ENCODE measurements at places on chromosomes 3 and 15.

GRCh38 chr15:92989470-92989869 is 89.3 kb downstream of the CHD2 start:
- DNase-seq, result no peak

- DNase-seq, result no peak
These were observed 15.4 kb upstream of the FGD5 start for GRCh38 chr3:14803101-14803980.

DNA sequence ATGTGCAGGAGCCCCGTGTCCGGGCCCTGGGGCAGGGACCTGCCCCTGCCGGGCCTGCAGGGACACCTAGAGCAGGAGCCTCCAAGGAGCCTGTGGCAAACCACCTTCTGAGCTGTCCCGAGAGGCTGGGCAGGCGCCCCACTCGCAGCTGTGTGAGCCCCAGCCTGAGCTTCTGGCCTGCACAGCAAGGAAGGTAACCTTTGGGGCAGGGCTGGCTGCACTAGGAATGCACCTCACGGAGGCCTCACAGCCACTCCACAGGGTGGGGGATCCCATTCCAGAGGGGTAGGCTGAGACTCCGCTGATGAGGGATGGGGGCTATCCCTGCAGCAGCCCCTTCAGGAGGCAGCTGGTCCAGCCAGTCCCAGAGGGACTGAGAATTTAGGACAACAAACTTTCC is 68.1 kb downstream of the DNAJB8 start:
- DNase-seq, result no peak

- no peak for DNase-seq
These were observed 67.2 kb upstream of the ATP2C1 start for GRCh38 chr3:130826516-130827182.

DNA sequence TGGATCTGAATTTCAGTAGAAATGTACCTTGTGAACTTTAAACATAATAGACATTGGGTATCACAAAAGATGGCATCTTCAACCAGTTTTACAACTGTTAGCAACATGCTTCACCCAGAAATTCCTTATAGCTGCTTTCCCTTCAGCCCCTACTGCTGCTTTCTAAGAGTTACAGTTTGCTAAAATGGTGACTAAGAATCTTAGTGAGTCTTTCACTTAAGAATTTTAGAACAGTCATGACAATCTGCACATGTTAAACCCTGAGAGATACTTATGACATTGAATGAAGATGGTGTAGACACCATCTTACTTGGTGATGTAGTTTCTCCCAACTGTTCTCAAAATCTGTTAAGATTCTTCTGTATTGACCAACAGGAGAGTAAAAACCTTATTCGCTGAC is 129.7 kb upstream of the UBE2E1 start:
- DNase-seq, result no peak

DNA sequence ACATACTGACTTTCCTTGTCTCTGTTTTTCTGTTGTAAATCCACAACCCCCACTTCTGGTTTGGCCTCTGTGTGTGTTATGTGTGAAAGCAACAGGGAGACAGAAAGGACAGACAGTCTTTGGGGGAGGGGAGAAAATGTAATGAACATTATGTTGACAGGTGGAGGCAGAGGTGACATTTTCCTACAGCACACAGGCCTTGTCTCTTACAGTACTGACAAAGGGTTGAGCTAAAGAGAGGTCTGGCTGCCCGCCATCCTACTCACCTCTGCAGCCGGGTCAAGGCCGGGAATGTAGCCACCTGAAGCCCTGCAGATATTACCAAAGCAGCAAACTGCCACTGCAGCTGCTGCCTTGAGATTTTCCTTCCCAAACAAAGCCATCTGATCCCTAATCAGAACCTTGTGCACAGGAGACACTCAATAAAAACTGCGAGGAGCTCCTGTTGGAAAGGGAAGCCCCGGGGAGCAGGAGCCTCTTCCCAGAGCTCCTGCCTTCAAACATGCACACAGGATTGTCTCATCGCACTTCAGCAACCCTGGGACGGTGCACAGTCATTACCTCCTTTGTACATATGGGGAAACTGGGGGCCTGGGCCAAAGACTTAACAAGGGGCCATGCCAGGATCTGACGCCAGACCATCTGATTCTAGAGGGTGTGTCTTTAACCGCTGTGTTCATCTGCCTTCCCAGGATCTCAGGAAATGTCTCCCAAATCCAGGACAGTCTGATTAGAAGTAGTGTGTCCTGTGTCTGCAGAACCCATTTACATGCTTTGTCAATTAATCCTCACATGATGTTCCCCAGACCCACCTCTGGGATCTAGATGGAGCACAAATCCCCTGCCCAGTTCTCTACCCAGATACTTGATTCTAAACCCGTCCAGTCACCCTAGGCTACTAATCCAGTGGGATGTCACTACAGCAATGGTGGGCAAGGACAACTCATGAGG is 14.2 kb downstream of the MYO5C start:
- no peak for DNase-seq

DNA sequence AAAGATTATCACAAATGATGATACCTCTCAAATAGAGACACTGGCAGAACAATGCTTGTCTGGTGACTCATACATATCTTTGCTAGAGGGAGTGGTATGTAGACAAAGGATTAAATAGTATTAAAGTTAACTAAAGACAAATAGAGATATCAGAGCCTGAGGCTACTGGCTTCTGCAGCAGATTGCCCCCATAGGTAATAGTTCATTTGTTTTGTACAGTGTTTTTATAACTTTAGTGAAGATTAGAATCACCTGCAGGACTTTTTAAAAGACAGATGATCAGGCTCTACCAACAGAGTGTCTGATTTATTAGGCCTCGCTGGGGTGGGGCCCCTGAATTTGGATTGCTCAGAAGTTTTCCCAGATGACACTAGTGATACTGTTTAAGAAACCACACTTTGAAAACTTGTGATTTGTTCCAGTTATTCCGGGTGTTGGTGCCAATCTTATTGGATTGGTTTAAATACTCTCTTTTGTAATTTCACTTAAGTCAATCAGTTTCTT is 96.4 kb downstream of the NAALADL2 start:
- DNase-seq, result no peak

DNA sequence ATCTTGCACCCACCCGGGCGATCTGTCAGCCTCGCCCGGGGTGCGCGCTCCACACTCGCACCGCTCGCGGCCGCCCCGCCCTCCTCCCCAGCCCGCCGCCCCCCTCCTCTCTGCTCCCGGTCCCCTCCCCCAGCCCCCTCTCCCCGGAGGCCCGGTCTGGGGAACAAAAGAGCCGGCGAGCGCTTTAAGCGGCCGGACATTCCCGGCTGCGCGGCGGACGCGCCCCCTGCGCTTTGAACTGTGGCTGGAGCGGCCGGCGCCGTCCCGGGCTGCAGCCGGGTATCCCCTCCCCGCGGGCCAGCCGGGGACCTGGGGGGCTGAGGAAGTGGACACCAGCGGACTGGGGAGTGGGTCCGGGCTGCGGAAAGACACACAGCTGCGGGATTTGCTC is at the start of gene IGDCC3:
Gene IGDCC3, minus strand, starts transcription at position 27 of the 391 bp plus-strand sequence. CDS start 214 bp downstream, outside the sequence.
- no peak for DNase-seq

GRCh38 chr3:133914839-133915600 is 19.3 kb upstream of the RAB6B start:
- DNase-seq, result no peak

- DNase-seq, result no peak
These were observed 51.6 kb downstream of the LINGO1 start for GRCh38 chr15:77580996-77581682.

GRCh38 chr15:25862472-25863110 is 536 bp downstream of the ATP10A start:
- DNase-seq, result peak; percentile 61

DNA sequence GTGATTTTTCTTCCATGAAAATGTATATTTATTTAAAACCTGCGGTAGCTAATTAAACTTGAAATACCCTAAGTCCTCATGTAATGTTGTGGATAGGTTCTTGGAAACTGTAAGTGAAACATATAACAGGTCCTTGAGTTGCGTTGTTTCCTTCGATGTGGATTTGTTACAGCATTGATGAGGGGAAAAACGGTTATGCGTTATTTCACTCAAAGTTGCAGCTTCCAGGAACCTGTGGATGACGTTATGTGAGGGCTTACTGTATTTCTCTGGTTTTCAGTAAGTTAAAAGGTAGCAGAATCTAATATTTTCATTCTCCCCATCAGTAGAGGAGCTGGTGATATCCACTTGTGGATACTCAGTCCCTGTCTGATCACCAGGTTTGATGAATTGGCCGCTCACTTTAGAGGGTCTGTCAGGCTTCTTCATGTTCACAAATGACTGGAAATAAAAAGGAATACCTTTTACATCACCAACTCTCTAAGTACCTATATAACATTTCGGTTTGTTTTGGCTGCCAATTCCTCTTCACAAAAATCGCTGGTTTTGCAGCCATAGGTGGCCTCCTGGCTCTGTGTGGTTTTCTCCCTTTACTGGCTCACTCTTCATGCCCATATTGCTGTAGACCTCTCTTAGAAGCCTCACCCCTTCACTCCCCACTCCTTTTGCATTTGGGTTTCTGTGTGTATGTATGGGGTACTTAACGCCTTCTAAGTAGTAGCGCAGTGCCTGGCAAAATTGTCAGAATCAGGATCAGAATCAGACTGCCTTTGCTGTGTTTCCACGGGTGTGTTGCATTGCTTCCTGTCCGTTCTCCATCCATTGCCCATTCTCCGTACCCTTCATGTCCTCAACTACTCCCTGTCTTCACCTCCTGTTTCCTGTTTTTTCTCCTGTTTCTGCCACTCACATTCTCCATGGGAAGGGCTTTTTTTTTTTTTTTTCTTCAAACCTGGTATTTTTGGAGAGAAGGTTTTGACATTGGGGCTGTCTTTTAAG is 112.6 kb downstream of the FNDC3B start:
- no peak for DNase-seq

- no peak for DNase-seq
These were observed 2.4 kb downstream of the SKOR1 start for GRCh38 chr15:67827562-67828277.

DNA sequence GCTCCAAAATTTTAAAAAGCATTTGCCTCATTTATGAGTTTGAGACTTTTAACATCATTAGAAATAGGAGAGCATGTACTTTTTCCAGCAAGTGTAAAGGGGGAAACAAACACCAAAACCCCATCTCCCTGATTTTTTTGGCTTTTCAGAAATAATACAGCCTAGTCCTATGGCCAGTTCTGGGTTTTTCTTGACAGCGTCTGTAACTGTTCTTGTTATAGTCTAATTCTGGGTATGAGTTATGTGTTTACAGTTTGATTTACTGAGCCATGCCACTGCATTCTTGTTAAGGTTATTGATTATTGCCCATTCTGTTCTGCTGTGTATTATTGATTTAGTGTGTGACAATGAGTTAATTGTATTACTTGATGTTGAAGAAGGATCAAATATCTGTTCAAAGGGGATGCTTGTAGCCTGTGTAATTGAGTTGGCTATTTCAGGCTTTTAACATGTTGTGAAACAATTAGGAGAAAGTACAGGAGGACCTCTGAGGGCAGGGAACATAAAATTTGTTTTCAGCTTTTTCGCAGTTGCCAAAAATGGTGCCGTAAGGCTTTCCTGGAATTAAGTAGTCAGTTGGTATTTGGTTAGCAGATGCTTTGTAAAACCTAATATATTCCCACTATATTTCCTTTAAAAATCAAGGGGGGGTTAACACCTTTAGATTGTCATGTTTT is 46.1 kb downstream of the MBNL1 start:
- DNase-seq, result no peak

GRCh38 chr15:75140080-75140879 is 61.4 kb upstream of the C15orf39 start:
- DNase-seq, result no peak

GRCh38 chr3:15120986-15121385 is 22.0 kb upstream of the RBSN start:
- no peak for DNase-seq

- DNase-seq, result no peak
These were observed 113.3 kb downstream of the PDCD6IP start for GRCh38 chr3:33911525-33912322.

- DNase-seq, result no peak
These were observed 52.6 kb downstream of the SLC12A6 start for GRCh38 chr15:34284937-34285336.

GRCh38 chr15:58665672-58666071 is 83.8 kb downstream of the ADAM10 start:
- no peak for DNase-seq

GRCh38 chr3:113557374-113557773 is 25.0 kb downstream of the SIDT1 start:
- DNase-seq, result no peak

- DNase-seq, result peak; percentile 68
These were observed 25.2 kb downstream of the OXNAD1 start for GRCh38 chr3:16290007-16290826.

DNA sequence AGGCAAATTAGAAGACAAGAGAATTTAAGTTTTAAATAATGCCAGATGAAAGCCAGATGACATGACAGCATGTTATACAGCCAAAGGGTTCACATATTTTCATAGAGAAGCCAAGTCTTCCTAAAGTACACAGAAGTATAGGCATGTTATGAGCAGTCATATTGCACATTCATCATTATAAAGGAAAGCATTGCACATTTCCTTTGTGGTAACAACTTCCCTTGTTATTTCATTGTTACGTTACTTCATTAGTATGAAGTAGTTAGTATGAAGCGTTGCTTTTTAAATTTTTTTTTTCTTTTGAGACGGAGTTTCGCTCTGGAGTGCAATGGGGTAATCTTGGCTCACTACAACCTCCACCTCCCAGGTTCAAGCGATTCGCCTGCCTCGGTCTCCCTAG is 4.6 kb upstream of the ABCC5 start:
- no peak for DNase-seq

- no peak for DNase-seq
These were observed 10.8 kb downstream of the SELENOT start for GRCh38 chr3:150613709-150614480.

DNA sequence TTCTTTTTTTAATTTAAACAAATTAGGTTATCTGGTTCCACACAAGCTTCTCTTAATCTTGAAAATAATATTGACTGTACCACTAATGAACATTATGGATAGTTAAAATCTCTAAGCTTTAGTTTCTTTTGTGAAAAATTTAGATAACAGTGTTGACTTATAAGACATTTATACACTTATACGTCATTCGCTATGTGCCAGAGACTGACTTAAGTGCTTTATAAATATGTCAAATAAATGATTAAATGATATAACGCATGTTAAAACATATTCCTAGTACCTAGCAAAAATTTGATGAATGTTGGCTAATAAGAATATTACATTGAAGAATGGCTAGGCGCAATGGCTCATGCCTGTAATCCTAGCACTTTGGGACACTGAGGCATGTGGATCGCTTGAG is 96.3 kb downstream of the PCCB start:
- no peak for DNase-seq

DNA sequence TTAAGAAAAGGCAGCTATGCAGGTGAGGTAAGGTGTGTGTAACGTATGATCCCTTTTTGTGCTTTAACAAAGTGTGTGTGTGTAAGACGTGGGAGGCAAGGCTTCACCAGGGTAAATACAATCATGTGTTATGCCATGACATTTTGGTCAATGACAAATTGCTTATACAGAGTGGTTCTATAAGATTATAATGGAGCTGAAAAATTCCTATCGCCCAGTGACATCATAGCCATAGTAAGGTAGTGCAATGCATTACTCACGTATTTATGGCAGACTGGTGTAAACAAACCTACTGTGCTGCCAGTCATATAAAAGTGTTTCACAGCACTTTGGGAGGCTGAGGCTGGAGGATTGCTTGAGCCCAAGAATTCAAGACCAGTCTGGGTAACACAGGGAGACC is 60.2 kb upstream of the LCTL start:
- no peak for DNase-seq

GRCh38 chr3:14519406-14519805 is 20.7 kb downstream of the GRIP2 start:
- no peak for DNase-seq

- DNase-seq, result no peak
These were observed 108.9 kb upstream of the UBE2E1 start for GRCh38 chr3:23696842-23697241.

- no peak for DNase-seq
These were observed 5.4 kb downstream of the ANPEP start for GRCh38 chr15:89809093-89809786.

- DNase-seq, result peak; percentile 13
These were observed 14.4 kb downstream of the ATP13A3 start for GRCh38 chr3:194472290-194472920.

Measured in T-cell (primary cell).